ENCODE measurements at places on chromosomes 5 and 9. TPM values are rescaled to one million over a fixed set of nuclear protein-coding genes. Genes with fewer than 3 reads are reported as not detected.

Gene BHMT2
- total RNA-seq: not detected

GRCh38 chr9:107872457-107873192 is 383.1 kb upstream of the KLF4 start:
- no peak overlapping the region for H3K4me3 ChIP-seq
- H3K27ac ChIP-seq: no peak overlapping the region
- H3K27me3 ChIP-seq: no peaks in the 10 kb centered on the region
- no peaks in the 10 kb centered on the region for H3K36me3 ChIP-seq

DNA sequence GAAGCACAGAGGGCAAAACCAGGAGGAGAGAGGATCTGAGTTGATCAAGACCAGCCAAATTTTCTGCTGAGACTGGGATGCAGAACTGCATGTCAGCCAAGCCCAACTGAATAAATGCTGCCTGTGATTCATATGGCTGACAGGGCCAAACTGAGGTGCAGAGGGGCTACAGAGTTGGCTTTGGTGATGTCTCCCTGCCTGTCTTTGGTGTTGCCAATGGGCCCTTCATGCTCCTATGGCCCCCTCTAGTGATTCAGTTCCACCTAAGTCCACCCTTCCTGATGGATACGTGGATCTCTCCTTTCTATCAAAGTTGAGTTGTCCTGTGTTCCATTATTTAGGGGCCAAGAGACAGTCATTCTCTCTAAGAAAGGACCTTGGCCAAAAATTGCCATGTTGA is 163.6 kb upstream of the TLE4 start:
- no peaks in the 10 kb centered on the region for H3K36me3 ChIP-seq
- 0 out of 2 replicates have a peak, but pooled peaks cover 4% of the 10 kb centered on the region for H3K27me3 ChIP-seq
- no peak overlapping the region for H3K4me3 ChIP-seq
- H3K4me1 ChIP-seq: no peaks in the 10 kb centered on the region

Gene PARP8
- 31.5 TPM for total RNA-seq

DNA sequence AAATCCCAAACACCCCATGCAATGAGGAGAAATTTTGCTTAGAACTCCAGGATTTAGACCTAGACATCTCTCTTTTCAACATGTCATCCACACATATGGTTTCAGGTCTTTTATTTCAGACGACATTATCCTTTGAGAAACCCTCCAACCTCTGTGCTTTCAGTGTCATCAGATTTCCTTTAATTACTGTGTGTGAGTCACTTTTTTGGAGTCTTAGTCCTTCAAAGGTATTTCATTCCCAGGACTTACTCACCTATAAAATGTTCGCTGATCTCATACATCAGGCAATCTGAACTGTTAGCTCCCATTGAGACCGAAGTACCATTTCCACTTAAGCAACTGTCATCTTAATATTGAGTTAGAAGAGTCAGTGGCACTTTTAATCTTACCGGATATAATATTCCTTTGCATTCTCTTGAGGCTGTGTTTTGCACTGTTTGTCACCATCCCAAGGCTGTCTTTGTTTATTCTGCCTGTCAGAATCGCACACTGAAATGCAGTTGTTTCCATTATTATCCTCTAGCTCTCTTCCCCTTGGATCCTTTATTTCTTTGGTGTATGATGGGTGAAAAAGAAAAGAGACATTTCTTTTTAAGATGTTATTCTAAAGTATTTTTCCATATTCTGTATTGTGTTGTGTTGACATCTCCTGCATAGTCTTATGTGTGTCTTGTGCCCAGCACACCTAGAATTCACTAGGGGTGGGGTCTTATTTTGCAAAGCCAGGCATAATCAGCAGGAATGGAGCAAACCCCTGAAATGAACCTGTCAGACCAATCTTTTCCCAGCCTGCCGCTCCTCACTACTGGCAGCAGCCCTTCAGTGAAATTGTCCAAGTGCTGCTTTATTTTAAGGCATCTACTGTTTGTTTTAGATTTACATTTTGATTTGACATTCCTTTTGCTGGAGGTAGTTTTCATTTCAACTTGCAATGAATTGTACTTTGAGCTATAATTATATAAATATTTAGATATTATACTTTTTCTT is 155.4 kb downstream of the PAM start:
- no peaks in the 10 kb centered on the region for H3K36me3 ChIP-seq
- H3K4me3 ChIP-seq: no peak overlapping the region
- H3K27me3 ChIP-seq: no peaks in the 10 kb centered on the region
- no peaks in the 10 kb centered on the region for H3K4me1 ChIP-seq
- H3K27ac ChIP-seq: no peak overlapping the region

Gene NMUR2
- total RNA-seq: not detected

GRCh38 chr5:137688210-137688840 is 47.6 kb downstream of the KLHL3 start:
- no peak overlapping the region for H3K4me3 ChIP-seq
- no peaks in the 10 kb centered on the region for H3K4me1 ChIP-seq
- DNase-seq: no peak
- H3K27ac ChIP-seq: no peak overlapping the region

DNA sequence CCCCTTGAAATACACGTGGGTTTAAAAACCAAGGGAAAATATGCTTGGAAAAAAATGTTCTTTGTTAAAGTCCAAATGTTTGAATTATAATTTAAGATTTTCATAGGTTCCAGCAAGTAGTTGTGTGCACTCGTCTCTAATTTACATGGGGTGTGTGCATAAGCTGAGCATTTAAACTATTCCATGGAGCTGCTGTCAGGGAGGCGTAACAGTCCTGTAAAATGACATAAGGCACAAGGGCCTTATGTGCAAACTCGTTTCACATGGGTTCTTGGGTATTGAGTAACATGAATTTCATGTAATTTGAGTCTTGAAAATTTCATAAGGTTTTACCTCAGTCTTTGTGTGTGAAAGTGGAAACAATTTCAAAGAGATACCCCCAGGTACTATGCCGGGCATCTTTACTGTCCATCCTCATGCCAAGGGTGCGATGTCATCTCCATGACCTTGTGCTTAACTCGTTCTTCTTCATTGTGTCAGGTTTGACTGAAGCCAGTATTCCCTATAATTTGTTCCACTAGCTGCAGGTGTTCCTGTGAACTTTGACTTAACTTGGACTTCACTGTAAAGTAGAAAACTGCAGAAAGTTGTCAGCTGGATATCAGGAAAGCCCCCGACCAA is 359.3 kb downstream of the SH3GL2 start:
- no peaks in the 10 kb centered on the region for H3K27me3 ChIP-seq
- no peak overlapping the region for H3K4me3 ChIP-seq
- DNase-seq: no peak

Gene CD180
- total RNA-seq: 38.0 TPM

- H3K27ac ChIP-seq: no peak overlapping the region
- H3K4me3 ChIP-seq: no peak overlapping the region
- H3K36me3 ChIP-seq: no peaks in the 10 kb centered on the region
These were observed 642.9 kb downstream of the MAT2B start for GRCh38 chr5:164148292-164148691.

Gene PTRH1
- 10.6 TPM for total RNA-seq

Gene ANKRD18B
- not detected for total RNA-seq

DNA sequence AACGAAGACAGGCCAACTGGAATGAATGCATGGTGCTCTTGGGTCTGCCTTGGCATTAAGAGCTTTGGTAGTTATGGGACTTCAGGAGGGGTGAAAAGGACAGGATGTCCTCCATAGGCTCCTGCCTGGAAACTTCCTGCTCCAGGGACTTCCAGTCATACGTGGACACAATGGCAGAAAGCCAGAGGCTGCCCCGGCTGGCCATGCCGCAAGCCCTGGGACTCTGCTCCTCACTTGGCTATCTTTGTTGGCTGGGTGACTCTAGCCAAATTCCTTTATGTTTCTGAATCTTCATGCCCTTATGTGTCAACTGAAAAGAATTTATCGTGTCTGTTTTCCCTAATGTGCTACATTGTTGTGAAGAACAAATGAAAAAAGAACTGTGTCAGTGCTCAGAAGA is 136.9 kb downstream of the SIL1 start:
- no peak for DNase-seq
- no peaks in the 10 kb centered on the region for H3K27me3 ChIP-seq
- H3K4me3 ChIP-seq: no peak overlapping the region
- H3K27ac ChIP-seq: no peak overlapping the region
- H3K36me3 ChIP-seq: no peaks in the 10 kb centered on the region

Gene KIF24
- total RNA-seq: 7.0 TPM

DNA sequence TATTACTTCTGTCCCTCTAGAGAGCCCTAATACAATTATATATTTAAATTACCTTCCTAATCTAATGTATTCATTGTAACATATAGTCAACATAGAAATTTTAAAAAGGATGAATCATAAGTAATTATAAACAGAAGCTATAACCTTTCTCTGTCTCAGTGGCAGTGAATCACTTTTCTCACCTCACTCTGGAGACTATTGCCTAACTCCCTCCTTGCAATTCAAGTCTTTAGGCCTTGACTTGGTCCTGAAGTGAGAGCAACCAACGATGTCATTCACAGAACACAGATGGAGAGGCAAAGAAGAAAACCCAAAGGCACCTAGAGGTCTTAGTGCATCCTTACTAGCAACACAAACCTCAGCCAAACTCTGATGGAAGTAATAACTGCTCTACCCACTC is 133.3 kb upstream of the DPYSL3 start:
- no peak overlapping the region for H3K4me3 ChIP-seq
- peaks cover 77% of the 10 kb centered on the region for H3K36me3 ChIP-seq
- no peaks in the 10 kb centered on the region for H3K27me3 ChIP-seq
- DNase-seq: peak; percentile 27
- no peak overlapping the region for H3K27ac ChIP-seq

GRCh38 chr9:91572044-91572443 is 148.4 kb upstream of the NFIL3 start:
- no peak for DNase-seq
- no peaks in the 10 kb centered on the region for H3K27me3 ChIP-seq
- H3K4me1 ChIP-seq: no peaks in the 10 kb centered on the region
- no peak overlapping the region for H3K4me3 ChIP-seq

Gene RFK
- 14.4 TPM for total RNA-seq

Gene RASEF
- 0.15 TPM for total RNA-seq

DNA sequence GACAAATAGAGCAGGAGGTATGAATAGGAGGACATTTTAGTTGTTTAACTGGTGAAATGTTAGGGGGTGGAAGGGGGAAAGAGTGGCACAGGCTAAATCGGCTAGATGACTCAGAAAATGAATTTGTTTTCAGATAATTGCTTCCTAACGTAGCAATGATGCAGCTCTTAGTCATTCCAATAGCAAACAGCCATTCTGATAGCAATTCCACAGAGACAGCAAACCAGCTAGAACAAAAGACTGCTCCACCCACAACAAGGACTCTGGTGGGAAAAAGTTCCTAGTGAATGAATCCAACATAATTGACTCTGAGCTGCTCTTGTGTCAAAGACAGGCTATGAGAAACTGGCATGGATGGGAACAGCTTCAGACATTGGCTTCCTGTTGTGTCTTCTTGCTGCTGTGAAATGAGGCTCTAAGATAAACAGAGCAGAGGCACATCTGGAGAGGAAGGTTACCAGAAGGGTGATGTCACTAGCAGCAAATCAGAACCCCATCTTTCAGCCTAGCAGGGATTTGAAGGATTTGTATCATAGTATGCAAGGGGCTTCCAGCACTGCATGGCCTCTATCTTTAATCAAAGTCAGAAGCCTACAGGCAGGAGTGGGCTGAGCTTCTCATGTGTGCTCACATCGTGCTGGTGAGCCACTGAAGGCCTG is 28.1 kb upstream of the F2RL1 start:
- no peaks in the 10 kb centered on the region for H3K4me1 ChIP-seq
- DNase-seq: no peak
- H3K4me3 ChIP-seq: no peak overlapping the region
- no peak overlapping the region for H3K27ac ChIP-seq
- H3K27me3 ChIP-seq: no peaks in the 10 kb centered on the region
- no peaks in the 10 kb centered on the region for H3K36me3 ChIP-seq

DNA sequence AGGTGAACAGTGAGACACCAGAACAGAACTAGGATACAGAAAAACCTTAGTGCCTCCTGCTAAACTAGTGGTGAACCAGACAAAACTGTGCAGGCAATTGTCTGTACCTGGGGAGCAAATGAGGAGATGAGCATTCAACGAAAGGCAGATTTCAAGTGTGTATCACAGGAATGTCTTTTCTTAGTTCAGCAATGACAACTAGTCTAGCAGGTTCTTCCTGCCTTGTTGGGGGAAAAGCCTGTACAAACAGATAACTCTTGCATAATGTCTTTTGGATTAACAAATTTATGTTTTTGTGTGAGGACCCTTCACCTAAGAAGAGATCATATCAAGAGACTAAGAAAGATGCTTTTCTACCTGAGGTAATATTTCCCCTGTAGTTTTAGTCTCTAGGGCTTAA is 21.8 kb upstream of the DENND4C start:
- no peaks in the 10 kb centered on the region for H3K27me3 ChIP-seq
- no peaks in the 10 kb centered on the region for H3K4me1 ChIP-seq
- no peak for DNase-seq
- H3K27ac ChIP-seq: no peak overlapping the region
- H3K4me3 ChIP-seq: no peak overlapping the region
- H3K36me3 ChIP-seq: no peaks in the 10 kb centered on the region

Gene CYLC2
- total RNA-seq: not detected

Gene GNA14
- not detected for total RNA-seq

Gene FGD3
- total RNA-seq: 24.5 TPM

Gene FOXD4L5
- total RNA-seq: not detected

DNA sequence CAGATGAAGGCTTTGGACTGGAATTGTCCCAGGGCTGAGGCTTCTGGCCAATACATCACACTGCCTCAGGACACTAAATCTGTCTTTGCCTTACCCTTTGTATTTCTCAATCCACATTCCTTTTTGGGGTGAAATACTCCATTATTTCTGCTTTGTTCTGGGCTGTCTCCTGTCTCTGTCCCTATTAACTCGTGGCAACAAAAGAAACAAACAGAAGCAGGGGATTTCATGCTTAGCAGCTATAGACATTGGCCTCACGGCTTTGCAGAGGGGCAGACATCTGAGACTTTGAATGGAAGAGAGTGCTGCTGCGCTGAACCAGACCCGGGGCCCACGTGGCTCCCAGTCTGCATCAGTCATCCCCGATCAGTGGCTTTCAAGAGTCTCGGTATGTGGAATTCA is 129.7 kb downstream of the ARL15 start:
- no peaks in the 10 kb centered on the region for H3K27me3 ChIP-seq
- no peak overlapping the region for H3K4me3 ChIP-seq
- no peak overlapping the region for H3K27ac ChIP-seq
- H3K36me3 ChIP-seq: no peaks in the 10 kb centered on the region
- H3K4me1 ChIP-seq: no peaks in the 10 kb centered on the region
- no peak for DNase-seq

Gene CORO2A
- total RNA-seq: 1.7 TPM

DNA sequence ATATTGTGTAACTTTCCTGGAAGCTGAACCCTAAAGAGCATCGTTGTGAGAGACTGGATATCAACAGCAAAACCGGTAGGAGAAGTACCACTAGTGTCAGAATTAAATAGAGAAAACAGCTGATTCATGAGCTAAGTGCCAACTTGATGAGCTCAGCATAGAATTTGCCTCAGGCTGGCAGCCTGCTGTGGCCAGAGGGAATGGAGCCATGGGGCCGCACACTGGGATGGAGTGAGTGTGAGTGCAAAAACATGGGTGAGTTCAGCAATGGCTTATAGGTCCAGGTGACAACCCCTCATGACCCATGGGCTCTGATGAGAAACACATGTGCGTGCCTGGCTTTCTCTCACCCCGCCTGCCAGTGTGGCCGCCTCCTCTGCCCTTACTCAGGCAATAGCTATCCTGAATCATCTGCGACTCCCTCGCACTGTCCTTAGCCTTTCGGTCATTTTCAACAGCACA is 25.4 kb downstream of the ADAMTS16 start:
- H3K27ac ChIP-seq: no peak overlapping the region
- H3K4me3 ChIP-seq: no peak overlapping the region
- DNase-seq: no peak
- no peaks in the 10 kb centered on the region for H3K4me1 ChIP-seq
- H3K27me3 ChIP-seq: no peaks in the 10 kb centered on the region

Data from Karpas-422 (cell line).